ENCODE measurements at places on chromosomes 7 and 10.

- DNase-seq, result no peak
Observed at GRCh38 chr7:45189151-45189970, 31.8 kb downstream of the RAMP3 start.

DNA sequence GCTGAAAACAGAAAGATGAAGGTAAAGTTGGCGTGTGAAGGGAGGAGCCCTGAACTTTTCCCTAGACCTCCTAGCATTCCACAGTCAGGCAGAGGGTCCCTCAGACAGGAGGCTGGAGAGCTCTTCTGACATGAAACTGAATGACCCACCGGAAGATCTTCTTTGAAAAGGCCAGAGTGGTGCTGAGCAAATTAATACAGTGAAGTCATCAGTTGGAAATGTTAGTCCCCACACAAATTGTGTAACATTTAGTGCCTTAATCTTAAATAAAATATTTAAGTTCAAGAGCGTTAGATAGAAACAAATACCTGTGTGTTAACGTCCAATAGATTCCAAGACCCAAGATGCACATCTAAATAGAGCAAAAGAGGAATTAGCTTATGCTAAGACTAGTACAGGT lies 49.0 kb upstream of the WNT16 start:
- DNase-seq, result no peak

GRCh38 chr7:20240080-20240926 lies 23.1 kb upstream of the MACC1 start:
- no peak for DNase-seq

DNA sequence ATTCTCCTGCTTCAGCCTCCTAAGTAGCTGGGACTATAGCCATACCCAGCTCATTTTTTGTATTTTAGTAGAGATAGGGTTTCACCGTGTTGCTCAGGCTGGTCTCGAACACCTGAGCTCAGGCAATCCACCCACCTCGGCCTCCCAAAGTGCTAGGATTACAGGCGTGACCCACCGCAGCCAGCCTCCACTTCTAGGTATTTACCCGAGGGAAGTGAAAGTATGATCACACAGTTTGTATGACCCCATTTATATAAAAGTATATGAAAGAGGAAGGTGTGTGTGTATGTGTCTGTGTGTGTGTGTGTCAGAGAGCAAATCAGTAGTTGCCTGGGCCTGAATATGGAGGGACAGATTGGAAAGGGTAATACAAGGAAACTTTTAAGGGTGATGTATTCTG lies 2.0 kb upstream of the PURB start:
- DNase-seq, result no peak

GRCh38 chr7:140231771-140232491 lies 55.1 kb upstream of the KDM7A start:
- DNase-seq, result no peak

DNA sequence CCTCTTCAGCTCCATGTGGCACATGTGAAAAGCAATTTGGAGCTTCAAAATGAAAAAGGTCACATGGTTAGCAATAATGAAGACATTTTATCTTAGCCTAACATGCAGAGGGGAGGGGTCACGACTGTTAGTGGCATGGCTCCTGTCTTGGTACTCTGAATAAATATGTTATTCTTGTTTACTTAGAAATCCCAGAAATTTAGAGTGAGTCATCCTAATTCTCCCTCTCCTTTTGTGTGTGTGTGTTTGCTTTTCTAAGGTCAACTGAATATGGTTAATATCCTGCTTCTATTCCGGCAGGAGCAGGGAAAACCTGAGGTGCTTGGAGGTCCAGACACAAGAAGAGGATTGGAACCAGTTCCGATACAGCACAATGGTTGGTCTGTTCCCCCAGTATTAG lies 17.6 kb downstream of the BCCIP start:
- DNase-seq, result no peak
